ENCODE measurements at places on chromosomes 6 and 20. TPM values are rescaled to one million over a fixed set of nuclear protein-coding genes. Genes with fewer than 3 reads are reported as not detected.

GRCh38 chr6:54897462-54898189, 51.1 kb downstream of the FAM83B start:
- no peak for DNase-seq

GRCh38 chr6:110688661-110689268, 126.5 kb downstream of the CDK19 start:
- no peak for DNase-seq

The PTK7 gene
- 9.4 TPM for total RNA-seq

The XKR7 gene
- total RNA-seq: not detected

The SLC17A3 gene
- total RNA-seq: 0.34 TPM

All from right cardiac atrium (tissue), 5 donors.